Fibroblast of upper back skin (primary cell): ENCODE measurements at places on chromosomes 2 and 18.

DNA sequence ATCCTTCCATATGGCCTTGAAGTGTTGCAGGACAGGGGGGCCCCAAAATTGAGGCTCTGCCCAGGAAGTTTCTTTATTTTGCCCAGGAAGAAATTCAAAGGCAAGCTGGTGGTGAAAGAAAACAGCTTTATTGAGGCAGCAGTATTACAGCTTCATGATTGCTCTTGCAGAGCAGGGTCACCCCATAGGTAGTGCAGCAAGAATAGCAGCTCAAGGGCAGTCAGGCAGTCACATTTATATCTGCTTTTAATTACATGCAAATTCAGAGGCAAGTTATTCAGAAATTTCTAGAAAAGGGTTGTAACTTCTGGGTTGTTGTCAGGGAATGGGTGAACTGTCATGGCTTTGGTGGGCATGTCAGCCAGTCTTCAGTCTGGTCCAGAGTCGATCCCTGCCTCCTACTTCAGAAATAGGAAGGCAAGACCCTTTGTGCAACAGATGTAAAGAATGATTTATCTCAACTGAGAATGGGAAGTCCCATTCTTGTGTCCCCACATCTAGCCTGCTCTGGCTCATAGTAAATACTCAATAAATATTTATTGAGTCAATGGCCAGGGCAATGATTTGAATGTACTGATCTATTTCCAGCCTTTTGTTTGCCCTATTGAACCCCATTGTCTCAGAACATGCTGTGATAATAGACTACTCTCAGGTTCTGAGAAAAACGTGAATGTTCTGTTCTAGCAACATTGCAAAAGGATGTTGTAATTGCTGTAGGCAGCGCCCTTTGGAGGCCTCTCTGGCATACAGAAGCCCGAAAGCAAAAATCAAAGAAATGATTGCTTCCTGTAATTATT is 129.8 kb downstream of the MYO3B start:
- no peak for DNase-seq

GRCh38 chr2:144679942-144680341 is 160.0 kb upstream of the ZEB2 start:
- DNase-seq = no peak

- no peak for DNase-seq
Measured at GRCh38 chr2:135689679-135690078, 52.0 kb upstream of the UBXN4 start.

GRCh38 chr2:100250645-100251044 is 71.7 kb downstream of the LONRF2 start:
- DNase-seq = no peak

- DNase-seq = no peak
Measured at GRCh38 chr2:195367809-195368208, 289.2 kb upstream of the SLC39A10 start.

GRCh38 chr2:168118733-168119514 is 128.5 kb downstream of the STK39 start:
- DNase-seq = peak; percentile 72

- DNase-seq = peak; percentile 41
Measured at GRCh38 chr2:146927080-146927711, 917.6 kb upstream of the ACVR2A start.

- no peak for DNase-seq
Measured at GRCh38 chr2:208607694-208608093, 201.1 kb downstream of the PTH2R start.

- peak; percentile 36 for DNase-seq
Measured at GRCh38 chr2:64453770-64454385, at the start of gene LGALSL. Gene LGALSL, plus strand, starts transcription at chr2:64454162. Its CDS starts 384 bp downstream, at chr2:64454546.

- no peak for DNase-seq
Measured at GRCh38 chr2:129782633-129782990, 196.9 kb upstream of the RAB6C start.

- DNase-seq = no peak
Measured at GRCh38 chr18:3691705-3692104, 241.7 kb downstream of the TGIF1 start.

- peak; percentile 68 for DNase-seq
Measured at GRCh38 chr2:110105608-110106467, 9.8 kb downstream of the MALL start.

GRCh38 chr2:72204786-72205503 is 57.3 kb upstream of the CYP26B1 start:
- peak; percentile 28 for DNase-seq

GRCh38 chr2:80469428-80469827 is 164.9 kb upstream of the LRRTM1 start:
- DNase-seq = no peak

- DNase-seq = no peak
Measured at GRCh38 chr18:8322486-8322885, 286.8 kb upstream of the RAB12 start.

- no peak for DNase-seq
Measured at GRCh38 chr18:78787751-78788150, 191.9 kb upstream of the SALL3 start.
